ENCODE measurements at places on chromosomes 4 and X.

- no peak for DNase-seq
Measured at GRCh38 chrX:30607155-30607554, 29.6 kb upstream of the TASL start.

- no peak for DNase-seq
Measured at GRCh38 chr4:9996319-9997110, 24.8 kb downstream of the SLC2A9 start.

DNA sequence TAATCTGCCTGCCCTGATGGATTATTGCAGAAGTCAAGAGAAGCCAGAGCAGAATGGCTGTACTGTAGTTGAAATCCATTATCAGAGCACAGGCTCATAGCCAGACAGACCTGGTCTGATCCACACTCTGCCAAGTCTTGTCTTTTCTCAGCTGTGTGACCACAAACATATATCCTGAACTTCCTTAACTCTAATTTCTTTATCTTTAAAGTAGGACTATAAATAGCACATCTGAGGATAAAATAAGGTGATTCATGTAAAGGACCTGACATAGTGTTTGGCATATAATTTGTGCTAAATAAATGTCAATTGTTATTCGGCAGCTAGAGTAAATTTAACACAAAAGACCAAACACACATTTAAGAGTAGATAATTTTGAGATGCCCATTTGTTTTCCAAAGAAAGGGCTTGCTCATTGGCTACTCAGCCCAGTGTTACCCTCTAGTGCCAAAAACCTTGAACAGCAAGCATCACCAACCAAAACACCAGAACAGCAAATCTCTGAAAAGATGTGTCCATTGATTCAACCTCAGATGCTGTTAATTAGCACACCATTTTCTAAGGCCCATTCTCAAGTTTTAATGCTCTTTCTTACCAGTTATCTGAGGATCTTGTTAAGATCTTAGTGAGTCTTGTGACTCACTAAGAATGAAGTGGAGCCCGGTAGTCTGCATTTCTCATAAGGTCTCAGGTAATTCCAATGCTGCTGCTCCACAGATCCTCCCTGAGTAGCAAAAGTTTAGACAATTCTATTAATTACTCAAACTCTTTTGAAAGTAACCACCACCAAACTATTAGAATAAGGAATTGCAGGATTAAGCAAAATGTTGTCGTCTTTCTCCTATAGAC, 108.8 kb downstream of the HHIP start:
- DNase-seq: no peak

DNA sequence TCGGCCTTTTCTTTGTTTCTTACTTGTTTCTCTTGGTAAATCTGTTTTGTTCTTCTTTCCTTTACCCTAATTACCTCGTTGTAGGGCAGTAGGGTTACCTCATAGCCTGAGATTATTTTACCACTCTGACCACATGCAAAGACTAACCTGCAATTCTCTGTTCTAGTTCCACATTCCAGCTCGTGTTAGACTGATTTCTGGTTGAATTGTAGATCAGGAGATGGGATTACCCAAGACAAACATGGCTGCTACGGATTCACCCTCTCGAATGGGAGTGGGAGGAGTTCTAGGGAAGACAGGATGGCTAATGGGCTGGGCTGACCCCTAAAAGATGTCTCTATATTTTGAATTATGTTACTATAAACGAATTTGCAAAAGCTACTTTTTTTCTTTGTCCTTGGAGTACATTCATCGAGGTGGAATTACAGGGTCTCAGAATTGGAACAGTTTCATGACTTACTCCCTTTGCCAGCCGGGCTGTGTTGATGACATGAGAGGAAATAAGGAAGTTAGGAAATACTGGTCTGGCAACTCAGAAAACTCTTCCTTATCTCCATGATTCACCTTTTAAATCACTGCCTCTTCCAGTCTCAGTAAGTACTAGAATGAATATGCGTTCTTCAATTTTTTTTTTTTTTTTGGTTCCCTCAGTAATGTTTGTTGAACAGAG, 36.7 kb upstream of the FBXW7 start:
- DNase-seq: no peak

DNA sequence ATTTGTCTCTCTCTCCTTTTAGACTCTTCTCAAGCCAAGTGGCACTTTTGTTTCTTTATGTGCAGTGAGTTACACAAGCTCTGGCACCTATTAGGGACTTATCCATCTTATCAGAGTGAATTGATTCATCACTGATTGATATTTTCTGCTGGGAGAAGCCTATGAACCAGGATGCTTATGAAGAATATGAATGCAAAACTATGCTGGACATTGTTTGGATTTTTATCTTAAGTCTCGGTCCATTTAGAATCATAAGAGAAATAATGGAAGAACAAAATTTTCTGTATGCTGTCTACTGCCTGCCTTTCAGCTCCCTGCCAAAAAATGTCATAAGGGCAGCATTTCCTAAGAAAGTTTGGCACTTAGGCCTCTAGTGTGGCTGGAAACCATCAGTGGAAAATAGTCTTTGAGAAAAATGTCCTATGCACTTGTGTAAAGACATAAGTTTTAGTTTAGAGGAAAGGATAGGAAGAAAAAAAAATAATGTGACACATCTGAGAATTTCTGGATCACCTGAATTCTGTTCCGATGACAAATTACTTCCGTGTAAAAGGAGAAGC, 365.7 kb upstream of the MAD2L1 start:
- DNase-seq: no peak

DNA sequence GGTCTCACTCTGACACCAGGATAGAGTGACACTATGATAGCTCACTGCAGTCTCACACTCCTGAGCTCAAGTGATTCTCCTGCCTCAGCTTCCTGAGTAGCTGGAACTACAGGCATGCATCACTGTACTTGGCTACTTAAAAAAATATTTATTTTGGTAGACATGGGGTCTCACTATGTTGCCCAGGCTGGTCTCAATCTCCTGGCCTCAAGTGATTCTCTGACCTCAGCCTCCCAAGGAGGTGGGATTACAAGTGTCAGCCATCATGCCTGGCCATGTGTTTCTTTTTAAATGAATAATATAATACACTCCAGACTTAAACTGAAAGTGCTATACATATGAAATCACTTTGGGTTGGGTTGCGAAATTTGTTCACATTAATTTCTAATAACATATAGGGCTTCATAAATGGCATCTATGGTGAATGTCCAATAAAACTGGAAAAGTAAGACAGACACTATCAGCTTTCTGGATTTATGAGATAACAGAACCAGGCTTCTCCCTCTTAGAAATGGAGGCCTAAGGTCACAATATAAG, 48.0 kb downstream of the SEC24D start:
- DNase-seq: no peak

DNA sequence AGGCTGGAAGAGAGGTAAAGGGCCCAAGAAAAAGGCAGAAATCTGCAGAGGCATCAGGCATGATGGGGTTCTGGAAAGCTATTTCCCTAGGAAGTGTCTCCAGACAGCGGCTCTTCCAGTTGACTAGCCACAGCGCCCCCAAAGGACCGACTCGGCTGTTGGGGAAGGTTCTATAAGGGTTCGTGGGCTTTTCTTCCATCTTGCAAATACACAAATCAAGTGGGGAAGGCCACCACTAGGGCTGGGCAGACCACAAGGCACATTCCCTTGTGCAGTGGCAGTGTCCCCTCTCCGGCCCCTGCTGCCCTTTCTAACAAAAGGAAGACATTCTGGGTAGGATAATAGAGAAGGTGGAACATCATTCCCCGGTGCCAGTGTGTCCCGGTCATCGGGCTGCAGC, 18.2 kb downstream of the BCOR start:
- DNase-seq: no peak

DNA sequence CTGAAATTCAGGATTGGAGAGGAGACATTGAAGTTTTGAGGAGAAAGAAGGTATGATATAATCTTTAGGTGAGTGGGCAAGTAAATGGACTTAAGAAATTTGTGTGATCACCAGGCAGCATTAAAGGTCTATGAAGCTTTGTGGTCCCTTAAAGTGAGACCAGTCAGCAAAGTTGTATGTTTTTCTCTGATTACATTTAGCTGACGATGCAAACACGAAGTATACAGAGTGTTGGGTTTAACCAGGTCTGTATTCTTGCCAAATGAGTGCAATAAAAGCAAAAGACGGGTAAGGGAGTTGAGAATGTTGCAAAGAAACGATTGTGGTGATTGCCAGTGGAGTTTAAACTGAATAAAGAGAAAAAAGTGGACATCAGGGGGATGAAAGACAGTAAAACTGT, 11.6 kb upstream of the YIPF6 start:
- DNase-seq: no peak
